ENCODE measurements at places on chromosomes 7 and 10.

GRCh38 chr7:103524042-103524907, 78.3 kb upstream of the SLC26A5 start:
- no peak overlapping the region for H3K27ac ChIP-seq
- H3K27me3 ChIP-seq = no peaks in the 10 kb centered on the region
- no peaks in the 10 kb centered on the region for H3K36me3 ChIP-seq
- no peak overlapping the region for H3K4me3 ChIP-seq
- H3K4me1 ChIP-seq = no peaks in the 10 kb centered on the region

GRCh38 chr10:101053516-101053915, 8.3 kb upstream of the KAZALD1 start:
- peaks cover 12% of the 10 kb centered on the region for H3K27me3 ChIP-seq
- no peak for DNase-seq
- H3K36me3 ChIP-seq = no peaks in the 10 kb centered on the region
- no peak overlapping the region for H3K4me3 ChIP-seq

GRCh38 chr10:125551247-125551646, 131.7 kb downstream of the TEX36 start:
- no peak overlapping the region for H3K27ac ChIP-seq
- H3K36me3 ChIP-seq = no peaks in the 10 kb centered on the region
- no peak overlapping the region for H3K4me3 ChIP-seq
- no peak for DNase-seq

DNA sequence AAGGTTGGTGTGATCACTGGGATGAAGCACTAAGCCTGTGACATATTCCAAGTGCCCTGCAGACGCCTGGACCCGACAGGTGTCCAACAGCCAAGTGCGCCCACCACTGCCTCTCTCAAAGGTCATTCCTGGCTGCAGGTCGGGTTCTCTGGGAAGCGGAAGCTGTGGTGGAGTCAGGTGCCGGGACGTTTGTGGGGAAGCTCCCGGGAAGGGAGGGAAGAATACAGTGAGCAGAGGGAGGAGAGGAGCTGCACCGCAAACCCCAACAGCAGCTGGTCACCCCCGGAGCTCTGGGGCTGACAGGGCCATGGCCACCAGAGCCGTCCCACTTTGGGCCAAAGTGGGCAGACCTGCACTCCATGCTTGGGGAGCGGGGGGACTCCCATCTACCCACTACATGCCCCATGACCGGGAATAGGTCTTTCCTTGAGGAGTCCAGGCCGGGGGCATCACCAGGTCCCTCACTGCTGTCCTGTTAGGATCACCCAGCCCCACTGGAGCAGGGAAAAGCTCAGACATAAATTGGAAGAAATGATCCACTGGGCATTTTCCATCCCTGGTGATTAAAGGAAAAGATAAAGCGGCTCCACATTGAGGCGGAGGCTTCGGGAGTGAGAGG, 84.5 kb upstream of the PPP2R2D start:
- H3K4me3 ChIP-seq = no peak overlapping the region
- no peaks in the 10 kb centered on the region for H3K27me3 ChIP-seq
- H3K36me3 ChIP-seq = no peaks in the 10 kb centered on the region
- no peaks in the 10 kb centered on the region for H3K4me1 ChIP-seq
- no peak for DNase-seq
- H3K27ac ChIP-seq = no peak overlapping the region

- no peak for DNase-seq
- H3K4me3 ChIP-seq = no peak overlapping the region
- H3K4me1 ChIP-seq = peaks cover 15% of the 10 kb centered on the region
Measured at GRCh38 chr10:132231656-132232022, 44.9 kb downstream of the DPYSL4 start.

DNA sequence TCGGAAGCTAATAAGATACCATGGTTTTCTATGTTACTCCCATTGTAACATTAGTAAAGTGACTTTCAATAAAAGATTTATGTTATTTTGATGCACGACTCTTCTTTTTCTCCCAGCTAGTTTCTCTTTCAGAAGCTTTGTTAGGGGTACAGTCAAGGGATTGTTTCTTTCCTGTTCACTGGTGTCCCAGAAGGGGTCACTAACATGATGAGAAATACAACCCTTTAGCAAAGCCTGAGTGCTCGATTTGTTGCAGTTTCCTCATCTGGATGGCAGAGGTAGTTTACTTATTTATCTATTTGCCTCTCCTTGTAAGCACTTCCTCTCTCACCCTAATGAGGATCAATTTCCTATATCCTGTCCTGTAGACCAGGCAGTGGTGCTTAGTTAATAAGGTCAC, 17.0 kb downstream of the SRI start:
- no peak for DNase-seq
- no peaks in the 10 kb centered on the region for H3K4me1 ChIP-seq
- H3K36me3 ChIP-seq = peaks cover 29% of the 10 kb centered on the region
- H3K27me3 ChIP-seq = no peaks in the 10 kb centered on the region
- no peak overlapping the region for H3K27ac ChIP-seq
- no peak overlapping the region for H3K4me3 ChIP-seq

DNA sequence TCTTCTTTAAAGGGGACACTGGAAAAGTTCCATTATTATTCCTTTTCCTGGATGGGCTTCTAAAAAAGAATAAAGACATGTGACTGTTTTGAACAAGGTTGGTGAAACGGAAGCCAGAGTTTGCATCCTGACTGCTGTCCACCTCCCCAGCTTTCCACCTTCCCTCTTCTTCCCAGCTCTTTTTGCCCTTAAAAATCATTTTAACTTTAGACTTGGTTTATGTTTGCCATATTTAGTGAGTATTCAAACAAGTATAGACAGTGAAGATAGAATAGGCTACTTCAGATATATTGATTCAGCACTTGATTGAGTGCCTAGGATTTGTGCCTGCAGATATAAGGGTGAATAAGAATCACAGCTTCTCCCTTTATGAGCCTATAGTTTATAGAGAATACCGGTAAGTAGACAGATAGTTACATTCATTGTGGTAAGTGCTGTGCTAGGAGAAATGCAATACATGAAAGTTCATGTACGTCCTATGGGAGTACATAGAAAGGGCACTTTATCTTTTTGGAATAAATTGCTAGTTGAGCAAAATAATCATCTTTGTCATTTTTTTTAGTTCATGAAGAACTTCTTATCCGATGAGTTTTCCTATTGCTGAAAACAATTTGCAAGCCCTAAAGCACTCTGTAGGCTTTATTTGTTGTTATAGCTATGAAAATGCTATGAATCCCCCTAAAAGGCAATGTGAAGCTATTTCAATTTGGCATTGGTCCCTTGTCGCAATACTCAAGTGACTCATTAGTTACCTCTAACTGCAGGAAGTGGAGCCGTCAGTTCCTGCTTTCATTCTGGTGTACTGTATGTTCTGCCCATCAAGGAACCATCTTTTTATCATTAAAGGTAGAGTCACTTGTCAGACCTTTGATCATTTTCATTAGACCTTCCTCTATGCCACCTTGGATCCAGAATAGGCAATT, 57.2 kb upstream of the STRIP2 start:
- H3K4me1 ChIP-seq = peaks cover 12% of the 10 kb centered on the region
- H3K36me3 ChIP-seq = no peaks in the 10 kb centered on the region
- no peaks in the 10 kb centered on the region for H3K27me3 ChIP-seq
- no peak for DNase-seq

DNA sequence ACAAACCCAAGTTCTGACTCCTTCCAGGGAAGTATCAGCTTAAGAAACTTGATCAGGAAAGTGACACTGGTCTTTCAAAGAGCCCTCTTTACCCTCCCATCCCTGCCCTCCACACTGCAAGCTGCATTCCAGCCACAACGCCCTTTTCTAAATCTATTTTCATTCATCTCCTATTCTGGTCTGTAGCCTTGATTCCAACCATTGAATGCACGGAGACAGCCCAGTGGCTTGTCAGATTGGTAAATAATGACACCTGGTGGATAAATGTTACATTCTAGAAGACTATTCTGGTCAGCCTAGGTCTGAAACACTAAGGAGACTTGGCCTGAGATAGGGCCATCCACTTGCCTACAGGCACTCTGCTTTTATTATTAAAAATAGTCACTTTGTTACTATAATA, 20.9 kb downstream of the MORN4 start:
- H3K27ac ChIP-seq = no peak overlapping the region
- DNase-seq = no peak
- H3K27me3 ChIP-seq = no peaks in the 10 kb centered on the region
- H3K4me1 ChIP-seq = peaks cover 4% of the 10 kb centered on the region
- no peak overlapping the region for H3K4me3 ChIP-seq
- H3K36me3 ChIP-seq = no peaks in the 10 kb centered on the region

GRCh38 chr10:124069341-124070264, 23.8 kb downstream of the CHST15 start:
- no peaks in the 10 kb centered on the region for H3K36me3 ChIP-seq
- H3K27ac ChIP-seq = no peak overlapping the region
- H3K4me3 ChIP-seq = no peak overlapping the region
- H3K4me1 ChIP-seq = peaks cover 67% of the 10 kb centered on the region
- H3K27me3 ChIP-seq = no peaks in the 10 kb centered on the region
- no peak for DNase-seq

GRCh38 chr7:150739033-150739432, 1.8 kb downstream of the GIMAP5 start:
- no peaks in the 10 kb centered on the region for H3K27me3 ChIP-seq
- H3K4me1 ChIP-seq = peaks cover 28% of the 10 kb centered on the region
- peak overlapping the region; percentile 76 for H3K27ac ChIP-seq
- DNase-seq = no peak

DNA sequence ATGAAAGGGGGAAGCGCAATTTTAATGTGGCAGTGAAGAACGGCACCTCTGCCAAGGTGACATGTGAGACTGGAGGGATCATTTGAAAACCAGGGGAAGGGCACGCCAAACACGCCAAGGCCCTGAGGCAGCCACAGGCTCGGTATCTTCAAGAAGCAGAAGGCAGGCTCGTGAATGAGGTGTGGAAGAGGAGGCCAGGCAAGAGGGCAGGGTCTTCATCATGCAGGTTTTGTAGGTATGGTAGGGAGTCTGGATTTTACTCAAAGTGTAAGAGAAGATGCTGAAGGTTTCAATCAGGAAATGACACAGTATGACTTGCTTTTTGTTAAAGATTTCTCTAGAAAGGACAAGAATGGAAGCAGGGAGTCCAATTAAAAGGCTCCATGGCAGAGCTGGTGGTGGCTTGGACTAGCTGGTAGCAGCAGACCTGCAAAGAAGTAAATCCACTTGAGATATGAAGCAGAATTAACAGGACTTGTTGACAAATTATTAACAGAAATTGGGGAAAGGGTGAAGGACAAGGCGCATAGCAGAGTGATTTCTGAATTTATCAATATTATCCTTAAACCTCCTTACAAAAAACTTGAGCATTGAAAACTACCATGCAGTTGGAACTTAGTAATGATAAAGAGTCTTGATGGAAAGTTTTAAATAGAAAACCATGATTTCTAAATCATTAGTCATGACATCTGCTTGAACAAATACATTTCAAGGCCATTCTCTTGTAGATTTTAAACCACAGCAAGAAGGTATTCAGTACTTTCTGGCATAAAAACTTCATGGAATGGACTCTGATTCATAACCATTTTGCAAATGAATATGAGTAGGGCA, 70.4 kb downstream of the COA1 start:
- DNase-seq = no peak
- no peak overlapping the region for H3K27ac ChIP-seq
- no peak overlapping the region for H3K4me3 ChIP-seq
- H3K27me3 ChIP-seq = no peaks in the 10 kb centered on the region
- no peaks in the 10 kb centered on the region for H3K36me3 ChIP-seq
- no peaks in the 10 kb centered on the region for H3K4me1 ChIP-seq

GRCh38 chr10:15879058-15879457, 18.8 kb upstream of the MINDY3 start:
- no peak for DNase-seq
- no peaks in the 10 kb centered on the region for H3K36me3 ChIP-seq
- H3K27ac ChIP-seq = no peak overlapping the region
- H3K4me3 ChIP-seq = no peak overlapping the region
- peaks cover 45% of the 10 kb centered on the region for H3K27me3 ChIP-seq

GRCh38 chr10:75399461-75400162, 2.0 kb downstream of the ZNF503 start:
- no peak for DNase-seq
- H3K4me3 ChIP-seq = peak overlapping the region; percentile 66
- peak overlapping the region; percentile 92 for H3K27ac ChIP-seq
- H3K27me3 ChIP-seq = no peaks in the 10 kb centered on the region
- H3K36me3 ChIP-seq = peaks cover 16% of the 10 kb centered on the region
- peaks cover 41% of the 10 kb centered on the region for H3K4me1 ChIP-seq

DNA sequence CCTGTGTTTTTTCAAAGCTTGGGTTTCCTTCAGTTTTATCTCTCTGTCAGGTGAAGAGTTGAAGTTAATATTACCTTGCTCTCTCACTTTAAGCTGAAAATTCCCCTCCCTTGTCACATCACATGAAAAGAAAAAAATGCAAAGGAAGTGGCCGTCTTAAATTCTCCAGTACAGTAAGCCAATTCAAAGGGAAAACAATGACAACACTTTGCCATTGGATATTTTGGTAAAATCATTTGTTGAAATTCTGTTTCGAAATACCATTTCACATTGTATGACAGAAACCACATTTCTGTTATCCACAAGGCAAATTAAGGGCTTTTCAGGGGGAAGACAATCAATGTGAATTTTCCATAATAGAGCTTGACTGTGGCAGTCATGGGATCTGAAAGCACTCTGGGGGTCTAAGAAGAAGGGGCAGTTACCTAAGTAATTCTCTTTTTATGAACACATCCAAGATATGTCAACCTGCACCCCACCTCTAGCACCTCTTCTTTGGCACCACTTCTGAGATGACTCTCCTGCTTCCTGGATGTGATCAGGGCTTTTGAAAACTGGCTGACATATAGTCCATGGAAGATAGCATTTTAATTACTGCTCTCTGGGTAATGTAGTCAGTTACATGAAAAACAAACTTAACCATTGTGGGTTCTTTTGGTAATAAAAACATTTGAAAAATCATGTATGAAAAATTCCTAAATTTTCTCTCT, 63.8 kb downstream of the ENTPD1 start:
- no peak overlapping the region for H3K27ac ChIP-seq
- H3K36me3 ChIP-seq = no peaks in the 10 kb centered on the region
- no peaks in the 10 kb centered on the region for H3K27me3 ChIP-seq

- H3K4me3 ChIP-seq = no peak overlapping the region
- H3K27me3 ChIP-seq = no peaks in the 10 kb centered on the region
- no peak overlapping the region for H3K27ac ChIP-seq
- H3K36me3 ChIP-seq = no peaks in the 10 kb centered on the region
- no peak for DNase-seq
- H3K4me1 ChIP-seq = no peaks in the 10 kb centered on the region
Measured at GRCh38 chr7:33671531-33672262, 233.6 kb upstream of the BMPER start.
